ENCODE measurements at places on chromosomes 6 and 20.

- no peak for DNase-seq
Observed at GRCh38 chr20:56440346-56441007, 27.9 kb upstream of the RTF2 start.

DNA sequence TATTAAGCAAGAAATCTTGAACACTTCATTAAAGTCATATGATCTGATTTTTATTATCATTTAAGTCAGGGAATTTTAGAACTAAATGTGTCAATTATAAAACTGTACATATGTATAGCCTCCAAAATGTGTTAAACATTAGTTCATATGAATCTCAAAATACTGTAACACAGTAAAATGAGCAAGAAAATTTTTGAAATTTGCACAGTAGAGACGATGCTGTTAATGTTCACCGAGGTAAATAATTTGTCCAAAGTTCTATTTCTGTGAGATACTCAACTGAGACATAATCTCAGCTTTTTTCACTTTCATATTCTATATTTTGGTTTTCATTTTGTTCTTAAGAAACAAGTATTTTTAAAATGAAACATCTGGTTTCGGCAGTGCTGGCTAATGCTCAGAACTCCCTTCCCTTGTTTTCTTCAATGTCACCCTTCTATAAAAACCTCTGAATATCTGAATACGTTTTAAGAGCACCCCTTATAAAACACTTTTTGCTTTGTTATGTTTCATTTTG, 353.1 kb downstream of the LAMA2 start:
- DNase-seq: no peak

- DNase-seq: no peak
Observed at GRCh38 chr20:4441191-4441590, 280.5 kb upstream of the PRND start.

GRCh38 chr6:63783096-63783495, 147.5 kb downstream of the PHF3 start:
- DNase-seq: no peak

- no peak for DNase-seq
Observed at GRCh38 chr6:16756660-16757255, 4.5 kb downstream of the ATXN1 start.

GRCh38 chr6:135883045-135883444, 31.5 kb downstream of the PDE7B start:
- no peak for DNase-seq

GRCh38 chr6:87912102-87912501, 135.5 kb upstream of the SPACA1 start:
- DNase-seq: no peak

DNA sequence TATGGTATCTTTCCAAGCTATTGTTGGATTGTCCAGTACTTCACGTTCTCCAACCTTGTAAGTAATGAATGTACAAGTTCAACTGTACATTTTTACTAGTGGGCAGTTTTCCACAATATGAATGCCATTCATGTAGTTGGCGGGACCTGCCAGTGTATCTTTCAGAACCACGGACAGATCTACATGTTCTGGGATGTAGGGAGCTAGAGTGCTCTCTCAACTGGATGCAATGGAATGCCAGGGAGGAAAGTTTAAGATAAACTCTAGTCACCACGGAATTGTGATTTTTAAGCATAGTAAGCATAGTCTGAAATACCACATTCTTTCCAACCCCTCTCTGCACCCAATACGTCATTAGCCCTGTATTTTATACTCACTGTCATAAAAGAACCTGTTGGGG, 21.5 kb upstream of the HLA-C start:
- no peak for DNase-seq

DNA sequence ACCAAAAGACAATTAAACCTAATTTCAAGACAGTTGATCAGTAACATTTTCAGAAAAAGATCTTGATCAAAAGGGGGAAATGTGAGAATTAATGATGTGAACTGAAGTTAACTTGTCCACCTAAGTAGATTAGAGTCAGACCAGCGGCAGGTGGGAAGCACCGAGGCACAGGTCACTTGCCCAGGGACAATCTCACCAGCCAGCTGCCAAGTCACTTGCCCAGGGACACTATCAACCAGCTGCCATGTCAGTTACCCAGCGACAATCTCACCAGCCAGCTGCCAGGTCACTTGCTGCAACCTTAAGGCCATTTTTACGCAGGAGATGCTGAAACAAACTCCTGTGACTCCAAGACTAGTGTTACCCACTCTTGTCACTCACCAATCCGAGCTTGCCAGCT, 187.6 kb upstream of the THBS2 start:
- no peak for DNase-seq

GRCh38 chr20:1813101-1813529, 82.1 kb upstream of the SIRPA start:
- no peak for DNase-seq

GRCh38 chr20:46220455-46221207, 87.7 kb downstream of the CDH22 start:
- peak; percentile 91 for DNase-seq

DNA sequence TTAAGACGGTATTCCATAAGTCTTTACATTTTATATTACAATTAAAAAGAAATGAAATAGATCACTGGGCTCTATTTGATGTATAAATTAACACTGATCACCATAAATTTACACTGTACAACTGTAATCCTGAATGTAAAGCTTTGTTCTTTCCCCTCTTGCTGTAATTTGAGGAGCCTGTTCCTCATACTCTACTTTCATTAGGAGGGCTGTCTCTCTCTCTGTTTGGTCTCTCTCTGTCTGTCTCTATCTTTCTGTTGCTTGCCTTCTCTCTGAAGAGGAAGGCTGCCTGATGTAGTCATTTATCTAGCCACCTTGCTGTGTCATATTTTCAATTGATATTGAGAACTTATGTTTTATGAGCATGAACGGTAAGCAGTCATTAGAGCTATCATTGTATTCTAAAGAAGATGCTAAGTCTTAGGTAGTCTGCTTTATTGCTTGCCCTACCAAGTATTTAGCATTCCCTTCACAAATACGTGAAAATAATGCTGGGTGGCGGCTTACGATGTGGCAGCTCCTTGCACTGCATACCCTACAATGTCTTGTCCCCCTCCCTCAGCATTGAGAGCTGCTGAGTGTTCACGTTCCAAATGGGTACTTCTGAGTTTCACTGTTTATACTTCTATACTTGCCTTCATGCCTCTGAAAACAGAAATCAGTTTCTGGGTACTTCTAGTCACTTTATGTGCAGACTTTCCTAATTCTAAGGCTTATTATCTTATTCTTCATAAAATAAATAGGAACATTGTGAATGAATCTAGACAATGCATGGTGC, 205.5 kb downstream of the NKAIN2 start:
- DNase-seq: no peak

DNA sequence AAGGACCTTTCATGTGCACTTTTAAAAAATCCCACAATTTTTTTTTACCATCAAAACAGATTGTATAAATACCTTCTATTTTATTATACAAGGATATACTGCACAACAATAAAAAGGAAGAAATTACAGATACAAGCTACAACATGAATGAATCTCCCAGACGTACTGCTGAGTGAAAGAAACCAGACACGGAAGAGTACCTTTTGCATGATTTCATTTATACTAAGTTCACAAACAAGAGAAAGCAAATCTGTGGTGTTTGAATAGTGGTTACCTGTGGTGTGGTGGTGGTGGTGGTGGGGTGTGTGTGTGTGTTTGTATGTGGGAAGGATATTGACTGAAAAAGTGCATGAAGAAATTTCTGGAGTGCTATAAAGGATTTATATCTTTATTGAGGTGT, 6.8 kb upstream of the PLCB4 start:
- DNase-seq: no peak

DNA sequence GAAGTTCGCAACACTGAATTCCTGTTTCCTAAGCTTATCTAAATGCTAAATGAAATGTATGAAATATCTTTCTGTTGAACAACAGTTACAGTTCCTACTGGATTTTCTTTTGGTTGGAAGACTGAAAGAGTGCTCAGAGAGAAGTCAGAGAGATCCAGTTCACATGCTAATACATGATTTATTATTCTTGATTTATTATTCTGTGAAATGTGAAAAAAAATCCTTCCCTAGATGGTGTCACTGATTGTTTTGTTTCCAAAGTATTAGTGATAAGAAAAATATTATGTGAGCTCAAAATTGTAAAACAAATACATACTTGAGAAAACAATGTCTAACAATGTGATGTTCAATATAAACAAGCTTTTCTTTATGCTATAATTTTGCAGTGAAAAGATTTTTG, 42.1 kb downstream of the ADGRG6 start:
- DNase-seq: no peak

- no peak for DNase-seq
Observed at GRCh38 chr6:13354331-13355042, 26.1 kb upstream of the TBC1D7 start.

DNA sequence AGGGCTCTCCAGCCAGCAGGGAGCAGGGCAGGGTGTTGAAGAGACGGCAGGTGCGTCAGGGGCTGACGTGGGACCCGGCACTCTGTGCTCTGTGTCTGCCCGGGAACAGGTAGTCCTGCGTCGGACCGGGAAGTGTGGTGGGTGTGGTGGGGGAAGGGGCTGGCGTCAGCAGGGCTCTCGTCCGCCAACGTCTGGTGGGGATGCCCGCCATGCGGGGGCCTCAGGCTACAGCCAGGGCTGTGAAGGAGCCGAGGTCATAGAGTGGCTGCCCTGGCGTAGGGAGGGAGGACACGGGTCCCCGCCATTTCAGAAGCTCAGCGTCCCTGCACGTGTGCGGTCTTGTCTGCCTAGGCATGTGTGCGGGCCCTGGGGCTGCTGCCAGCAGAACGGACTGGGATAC, 25.3 kb downstream of the DNAJC5 start:
- no peak for DNase-seq

GRCh38 chr6:128244751-128245405, 275.5 kb downstream of the PTPRK start:
- no peak for DNase-seq

- DNase-seq: no peak
Observed at GRCh38 chr6:83976871-83977270, 56.7 kb upstream of the MRAP2 start.

DNA sequence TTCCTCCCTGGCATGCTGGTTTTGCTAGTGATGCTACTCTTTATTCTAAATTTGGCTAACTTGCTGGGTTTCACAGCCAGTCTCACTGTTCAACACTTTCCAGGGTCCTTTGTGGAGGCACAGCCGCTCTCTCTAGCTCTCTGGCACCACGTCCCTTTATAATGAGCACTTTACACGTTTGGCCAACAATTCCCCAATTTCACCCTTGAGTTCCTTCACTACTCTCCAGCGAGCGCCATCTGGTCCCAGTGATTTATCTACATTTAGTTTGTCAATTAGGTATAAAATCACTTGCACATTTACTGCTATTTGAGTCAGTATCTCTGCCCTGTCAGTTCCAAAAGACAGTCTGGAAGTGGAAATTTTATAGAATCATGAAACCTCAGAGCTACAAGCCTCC, 241.9 kb upstream of the MOCS1 start:
- peak; percentile 91 for DNase-seq

GRCh38 chr6:43604174-43604573, 24.9 kb downstream of the GTPBP2 start:
- no peak for DNase-seq

- peak; percentile 6 for DNase-seq
Observed at GRCh38 chr20:19964289-19965265, 52.6 kb upstream of the NAA20 start.

DNA sequence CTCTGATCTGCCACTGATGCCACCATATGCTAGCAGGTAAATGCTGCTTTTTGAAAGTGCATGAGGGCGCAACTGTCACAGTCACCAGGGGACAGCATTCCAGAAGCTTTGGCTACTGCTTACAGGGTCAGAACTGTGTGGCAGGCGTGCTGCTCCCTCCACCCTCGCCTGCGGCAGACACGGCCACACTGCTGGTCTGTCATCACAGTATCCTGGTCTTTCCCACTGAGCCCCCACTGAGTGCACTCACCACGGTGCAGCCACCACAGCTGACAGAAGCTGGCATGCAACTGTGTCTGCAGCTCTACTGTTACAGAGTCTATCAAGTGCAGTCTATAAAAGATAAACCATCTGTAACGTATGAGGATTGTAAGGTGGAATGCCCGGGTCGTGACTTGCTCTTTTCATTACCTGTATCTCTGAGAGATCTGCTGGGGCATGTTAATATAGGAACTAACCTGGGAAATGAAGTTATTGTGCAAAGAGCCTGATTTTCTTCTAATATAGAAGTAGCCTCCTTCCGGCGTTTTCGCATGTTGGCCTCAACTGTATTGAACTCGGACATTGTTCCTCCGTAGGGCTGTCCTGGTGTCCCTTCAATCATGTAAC, 24.5 kb downstream of the GCLC start:
- DNase-seq: no peak

- DNase-seq: no peak
Observed at GRCh38 chr6:55775029-55775318, 100.4 kb downstream of the BMP5 start.

DNA sequence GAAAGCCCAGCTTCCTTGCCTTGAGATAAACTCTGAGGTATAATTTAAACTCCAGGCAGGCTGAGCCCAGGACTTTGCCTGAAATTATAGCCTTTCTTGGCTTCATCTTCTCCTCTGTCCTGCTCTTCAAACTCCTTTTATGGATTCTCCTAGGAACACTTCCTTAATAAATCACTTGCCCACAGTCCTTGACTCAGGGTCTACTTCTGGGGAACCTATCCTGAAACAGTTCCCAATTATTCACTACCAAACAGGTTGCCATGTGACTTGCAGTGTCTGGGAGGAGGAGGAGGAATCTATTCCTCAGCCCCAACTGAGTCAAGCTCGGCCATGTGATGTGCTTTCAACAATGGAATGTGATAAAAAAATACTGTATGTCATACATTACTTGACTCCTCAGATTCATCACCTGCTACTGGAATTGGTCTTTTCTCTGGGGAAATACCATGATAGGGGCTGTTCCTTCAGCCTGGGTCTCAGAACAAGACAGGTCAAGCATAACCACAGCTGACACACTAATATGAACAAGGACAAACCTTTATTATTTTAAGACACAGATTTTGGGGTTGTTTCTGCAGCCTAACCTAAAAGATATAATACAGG, 20.5 kb upstream of the CDKN1A start:
- no peak for DNase-seq

GRCh38 chr6:16903470-16903869, 142.2 kb upstream of the ATXN1 start:
- no peak for DNase-seq

DNA sequence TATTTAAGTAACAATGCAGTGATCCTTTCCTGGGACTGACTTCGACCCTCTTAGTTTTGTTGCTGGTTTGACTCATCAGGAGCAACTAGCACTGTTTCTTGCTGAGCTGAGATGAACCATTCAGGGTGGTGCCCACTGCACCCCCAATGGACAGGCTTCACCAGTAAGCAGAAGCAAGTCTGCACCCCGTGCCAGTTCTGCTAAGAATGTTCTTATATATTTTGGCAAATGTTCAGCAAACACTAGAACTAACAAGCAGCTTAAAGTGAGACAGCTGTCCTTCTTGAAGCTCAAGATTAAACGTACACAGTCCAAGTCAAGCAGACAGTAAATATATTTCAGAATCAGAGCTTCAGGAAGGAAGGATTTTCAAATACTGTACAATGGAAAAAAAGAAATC, 561.3 kb upstream of the CDH4 start:
- no peak for DNase-seq

DNA sequence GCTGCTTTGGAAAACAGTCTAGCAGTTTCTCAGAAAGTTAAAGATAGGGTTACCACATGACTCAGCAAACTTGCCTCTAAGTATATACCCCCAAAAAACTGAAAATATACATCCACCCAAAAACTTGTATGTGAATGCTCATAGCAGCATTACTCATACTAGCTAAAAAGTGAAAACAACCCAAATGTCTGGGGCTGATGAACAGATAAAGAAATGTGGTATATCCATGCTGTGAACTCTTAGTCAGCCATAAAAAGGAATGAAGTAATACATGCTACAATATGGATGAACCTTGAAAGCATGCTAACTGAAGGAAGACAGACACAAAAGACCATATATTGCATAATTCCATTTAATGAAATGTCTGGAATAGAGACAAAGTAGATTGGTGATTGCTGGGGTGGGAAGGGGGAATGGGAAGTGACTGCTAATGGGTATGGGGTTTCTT, 79.9 kb upstream of the GLP1R start:
- no peak for DNase-seq

All from NCI-H1694 (cell line).